Omental fat pad (tissue), 4 donors: ENCODE measurements at places on chromosomes 11 and 22.

DNA sequence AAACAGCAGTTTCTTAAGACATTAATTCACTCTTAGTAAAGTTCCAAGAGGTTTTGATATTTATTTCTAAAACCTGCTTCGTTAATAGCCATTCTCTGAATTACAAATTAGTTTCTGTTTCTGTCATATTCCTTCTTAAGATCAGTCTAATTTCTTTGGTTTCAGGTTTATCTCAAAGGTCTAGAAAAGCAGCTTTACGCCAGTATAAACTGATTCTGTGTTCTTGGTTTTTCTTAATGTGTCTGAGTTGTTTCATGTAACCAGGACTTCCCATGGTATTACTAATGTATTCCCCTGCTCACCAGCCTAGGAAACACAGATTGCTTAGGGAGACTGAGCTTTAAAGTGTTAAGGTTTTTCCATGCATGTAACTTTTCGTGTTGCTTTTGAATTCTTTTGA lies 6.8 kb upstream of the ACY3 start:
- DNase-seq: no peak

DNA sequence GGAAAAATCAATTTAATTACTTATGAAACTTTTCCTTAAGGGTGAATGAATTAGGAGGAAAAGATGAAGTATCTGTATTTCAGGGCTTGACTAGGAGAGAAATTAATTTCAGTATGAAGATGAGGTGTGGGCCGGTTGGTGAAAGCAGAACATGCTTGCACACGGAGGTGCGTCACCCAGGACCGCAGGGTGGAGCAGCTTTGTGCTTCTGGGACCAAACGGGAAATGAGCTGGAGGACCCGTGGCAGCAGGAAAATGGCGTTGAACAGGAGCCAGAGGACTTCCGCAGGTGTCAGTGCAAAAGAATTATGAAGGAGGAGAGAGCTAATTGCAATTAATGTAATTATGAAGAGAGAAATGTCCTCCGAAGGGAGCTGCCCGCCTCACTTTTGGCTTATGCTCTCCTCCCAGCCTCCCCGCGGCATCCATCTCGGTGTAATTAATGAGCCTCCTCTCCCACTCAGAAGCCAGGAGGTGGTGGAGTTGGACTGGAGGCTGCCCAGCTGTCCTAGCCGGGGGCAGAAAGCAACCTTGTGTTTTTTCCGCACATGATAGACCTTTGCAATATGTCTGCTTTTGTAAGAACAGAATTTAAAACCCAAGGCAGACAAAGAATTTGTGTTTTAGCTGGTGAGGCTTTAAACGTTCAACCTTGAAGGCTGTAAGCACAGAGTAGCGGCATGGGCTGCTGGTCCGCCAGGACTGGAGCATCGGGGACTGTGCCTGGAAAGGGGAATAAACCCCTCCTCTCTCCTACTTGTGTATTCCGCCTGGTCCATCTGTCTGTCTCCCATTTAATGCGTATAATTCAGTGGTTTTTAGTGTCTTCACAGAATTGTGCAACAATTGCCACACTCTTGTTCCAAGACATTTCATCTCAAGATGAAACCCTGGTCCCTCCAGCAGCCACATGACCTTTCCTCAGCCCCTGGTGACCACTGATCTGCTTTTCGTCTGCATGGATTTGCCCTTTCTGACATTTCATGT lies 180.6 kb downstream of the TBC1D22A start:
- no peak for DNase-seq

DNA sequence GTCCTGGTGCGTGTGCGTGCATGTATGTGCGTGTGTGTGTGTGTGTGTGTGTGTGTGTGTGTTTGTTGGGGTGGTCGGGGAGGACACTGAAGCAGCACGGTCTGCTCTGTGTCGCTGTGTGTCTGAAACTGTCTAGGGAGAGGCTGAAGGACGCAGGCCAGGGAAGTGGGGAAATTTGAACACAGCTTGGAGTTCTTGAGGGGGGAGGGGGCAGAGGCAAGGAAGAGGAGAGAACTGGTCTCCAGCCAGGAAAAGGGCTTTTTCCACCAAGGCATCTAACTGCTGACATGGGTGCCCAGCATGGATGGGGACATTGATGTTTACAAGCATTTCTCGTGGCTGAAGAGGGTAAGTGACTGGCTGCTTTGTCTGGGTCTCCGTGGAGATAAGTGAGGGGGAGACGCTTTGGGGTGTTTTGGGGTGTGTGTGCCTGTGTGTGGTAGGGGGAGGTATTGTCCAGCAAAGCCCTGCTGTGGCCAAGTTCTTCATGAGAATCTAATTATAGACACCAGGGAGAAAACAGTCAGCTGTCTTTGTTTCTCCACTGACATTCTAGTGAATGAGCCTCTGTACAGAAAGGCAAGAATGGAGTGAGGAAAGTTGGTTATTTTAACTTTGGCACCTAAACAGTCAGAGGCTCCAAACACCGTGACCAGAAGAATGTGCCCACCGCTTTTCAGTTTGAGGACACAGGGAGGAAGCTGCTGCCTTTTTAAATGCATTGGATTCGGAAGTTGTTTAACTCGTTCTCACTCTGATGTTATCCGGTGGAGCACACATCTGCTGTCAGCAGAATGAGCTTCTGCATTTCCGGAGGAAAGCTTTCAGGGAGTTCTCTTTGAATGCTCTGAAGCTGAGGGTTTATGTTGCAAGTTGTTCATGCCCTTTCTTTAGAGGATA lies 63.7 kb downstream of the PPFIBP2 start:
- DNase-seq: no peak

DNA sequence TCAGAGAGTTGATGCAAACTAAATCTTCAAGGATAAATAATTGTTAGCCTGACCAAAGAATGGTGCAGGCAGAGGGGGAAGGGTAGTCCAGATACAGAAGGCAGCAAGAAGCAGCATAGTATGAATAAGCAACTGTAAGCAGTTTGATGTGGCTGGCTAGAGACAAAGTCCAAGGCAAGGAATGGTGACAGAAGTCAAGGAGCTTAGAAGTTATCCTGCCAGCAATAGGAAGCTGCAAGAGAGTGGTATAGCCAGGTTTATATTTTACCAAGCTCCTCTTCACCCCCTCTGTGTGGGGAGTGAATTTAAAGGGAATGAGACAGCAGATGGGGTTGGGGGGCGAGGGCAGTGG lies 14.7 kb downstream of the TRIM3 start:
- DNase-seq: no peak

DNA sequence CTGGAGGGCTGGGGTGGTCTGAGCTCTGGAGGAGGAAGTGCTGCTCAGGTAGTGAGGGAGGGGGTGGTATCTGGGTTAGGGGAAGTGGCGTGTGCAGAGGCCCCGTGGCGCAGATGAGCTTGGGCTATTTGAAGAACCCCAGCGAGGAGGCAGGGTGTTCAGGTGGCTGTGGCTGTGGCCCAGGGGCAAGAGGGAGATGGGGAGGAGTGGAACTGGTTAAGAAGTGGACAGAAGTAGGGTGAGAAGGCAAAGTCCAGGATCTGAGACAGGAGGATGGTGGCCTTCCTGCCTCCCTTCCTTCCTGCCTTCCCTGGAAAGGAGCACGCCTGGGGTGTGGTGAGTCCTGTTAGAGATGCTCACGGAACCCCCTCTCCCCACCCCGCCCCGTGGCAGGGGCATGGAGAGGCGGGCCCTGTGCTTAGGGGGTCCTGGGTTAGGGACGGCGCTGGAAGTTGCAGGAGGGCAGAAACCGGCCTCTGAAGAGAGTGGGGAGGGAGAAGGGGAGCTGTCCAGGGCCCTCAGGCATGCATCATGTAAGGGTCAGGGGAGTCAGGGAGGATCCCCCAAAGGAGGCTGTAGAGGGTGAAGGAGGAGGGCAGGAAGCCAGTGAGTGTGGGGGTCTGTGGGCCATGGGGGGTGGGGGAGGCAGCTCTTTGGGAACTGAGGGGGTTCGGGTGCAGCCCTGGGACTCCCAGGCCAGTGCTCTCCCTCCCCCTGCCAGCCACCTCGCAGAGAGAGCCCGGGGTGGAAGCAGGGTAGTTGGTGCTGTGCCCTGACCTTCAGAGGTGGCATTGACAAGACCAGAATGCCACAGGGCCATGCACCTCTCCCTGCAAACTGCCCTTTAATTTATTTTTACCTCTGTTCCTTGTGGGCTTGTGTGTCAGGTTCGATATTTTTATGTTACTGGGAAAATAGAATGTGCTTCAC lies 63.7 kb upstream of the PARVG start:
- DNase-seq: no peak

GRCh38 chr11:62770778-62771143 lies 435 bp upstream of the TAF6L start:
- DNase-seq: no peak

DNA sequence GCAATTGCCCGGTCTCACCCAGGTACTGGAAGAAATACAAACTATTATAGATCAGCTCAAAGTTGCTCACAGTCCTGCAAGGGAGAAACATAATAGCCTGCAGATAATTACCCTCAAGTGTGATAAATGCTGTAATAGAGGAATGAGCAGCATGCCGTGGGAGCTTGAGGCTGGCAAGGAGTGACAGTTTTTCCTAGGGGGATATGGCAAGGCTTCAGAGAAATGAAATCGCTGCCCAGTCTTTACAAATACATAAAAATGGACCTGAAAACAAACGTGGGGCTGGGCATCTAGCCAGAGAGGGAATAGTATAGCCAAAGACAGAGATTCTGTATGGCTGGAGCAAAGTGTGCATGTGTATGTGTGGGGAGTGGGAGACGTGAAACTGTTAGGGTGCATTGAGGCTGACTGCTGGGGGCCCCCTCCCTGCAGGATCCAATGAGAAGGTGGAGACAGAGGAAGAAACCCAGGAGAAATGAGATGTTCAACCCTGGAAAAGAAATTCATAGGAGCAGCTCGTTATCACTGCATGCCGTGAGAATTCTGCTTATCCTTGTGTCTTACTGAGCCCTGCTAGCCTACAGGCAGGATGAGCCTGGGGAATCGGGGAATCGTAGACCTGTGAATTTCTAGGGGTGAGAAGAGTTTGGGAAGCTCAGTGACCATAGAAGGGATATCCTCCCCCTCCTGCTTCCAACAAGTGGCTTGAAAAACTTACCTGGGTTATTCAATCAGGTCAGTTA lies 167.0 kb downstream of the LDLRAD3 start:
- DNase-seq: no peak

- DNase-seq: no peak
Measured at GRCh38 chr11:134038897-134039470, 29.9 kb upstream of the JAM3 start.

GRCh38 chr11:26946257-26946716 lies 47.6 kb upstream of the FIBIN start:
- DNase-seq: no peak

DNA sequence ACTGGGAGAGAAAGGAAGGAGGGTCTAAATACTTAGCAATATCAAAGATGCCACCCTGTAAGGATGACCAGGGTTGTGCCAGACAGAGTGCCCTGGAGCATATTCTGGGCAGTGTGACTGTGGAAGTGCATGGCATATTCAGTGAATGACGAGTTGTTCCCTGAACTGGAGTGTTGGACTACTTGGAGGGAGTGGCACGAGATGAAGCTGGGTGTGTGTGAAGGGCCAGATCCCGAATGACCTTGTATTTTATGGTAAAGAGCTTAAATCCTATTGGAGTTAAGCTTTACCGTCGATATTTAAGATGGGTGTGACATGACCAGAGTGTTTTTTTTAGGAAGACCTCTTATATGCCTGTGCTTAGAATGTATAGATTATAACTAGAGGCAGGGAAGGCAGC lies 48.8 kb downstream of the STIM1 start:
- no peak for DNase-seq

- no peak for DNase-seq
Measured at GRCh38 chr22:46696229-46696518, 41.9 kb downstream of the CERK start.

DNA sequence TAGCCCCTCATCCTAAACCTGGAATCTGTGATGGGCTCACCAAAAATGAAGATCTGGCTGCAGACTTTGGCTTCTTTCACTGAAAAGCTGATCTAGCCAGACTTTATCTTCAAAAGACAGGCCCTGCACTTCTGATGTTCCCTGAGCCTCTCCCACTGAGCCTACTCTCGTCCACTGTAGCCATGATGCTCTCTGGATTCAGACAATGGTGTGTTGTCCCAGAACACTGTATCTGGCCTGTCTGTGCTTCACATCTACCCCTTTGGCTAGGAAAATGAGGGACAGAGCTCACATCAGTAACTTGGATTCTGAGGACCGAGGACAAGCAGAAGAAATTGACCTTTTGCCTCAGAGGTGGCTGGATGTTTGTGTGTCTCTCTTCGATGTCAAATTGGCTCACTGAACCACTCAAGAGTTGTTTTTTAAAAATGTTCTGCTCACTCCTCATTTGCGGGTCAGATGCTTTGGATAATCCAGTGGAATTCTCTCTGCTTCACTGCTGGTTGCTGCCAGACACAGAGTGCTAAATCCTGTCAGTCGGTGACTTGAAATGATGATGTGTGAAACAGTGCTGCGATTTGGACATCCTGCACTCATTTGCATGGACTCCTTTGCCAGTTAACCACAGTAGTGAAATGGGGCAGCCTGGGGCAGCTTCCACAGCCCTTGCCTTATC lies 67.5 kb downstream of the ARFGAP2 start:
- DNase-seq: no peak

DNA sequence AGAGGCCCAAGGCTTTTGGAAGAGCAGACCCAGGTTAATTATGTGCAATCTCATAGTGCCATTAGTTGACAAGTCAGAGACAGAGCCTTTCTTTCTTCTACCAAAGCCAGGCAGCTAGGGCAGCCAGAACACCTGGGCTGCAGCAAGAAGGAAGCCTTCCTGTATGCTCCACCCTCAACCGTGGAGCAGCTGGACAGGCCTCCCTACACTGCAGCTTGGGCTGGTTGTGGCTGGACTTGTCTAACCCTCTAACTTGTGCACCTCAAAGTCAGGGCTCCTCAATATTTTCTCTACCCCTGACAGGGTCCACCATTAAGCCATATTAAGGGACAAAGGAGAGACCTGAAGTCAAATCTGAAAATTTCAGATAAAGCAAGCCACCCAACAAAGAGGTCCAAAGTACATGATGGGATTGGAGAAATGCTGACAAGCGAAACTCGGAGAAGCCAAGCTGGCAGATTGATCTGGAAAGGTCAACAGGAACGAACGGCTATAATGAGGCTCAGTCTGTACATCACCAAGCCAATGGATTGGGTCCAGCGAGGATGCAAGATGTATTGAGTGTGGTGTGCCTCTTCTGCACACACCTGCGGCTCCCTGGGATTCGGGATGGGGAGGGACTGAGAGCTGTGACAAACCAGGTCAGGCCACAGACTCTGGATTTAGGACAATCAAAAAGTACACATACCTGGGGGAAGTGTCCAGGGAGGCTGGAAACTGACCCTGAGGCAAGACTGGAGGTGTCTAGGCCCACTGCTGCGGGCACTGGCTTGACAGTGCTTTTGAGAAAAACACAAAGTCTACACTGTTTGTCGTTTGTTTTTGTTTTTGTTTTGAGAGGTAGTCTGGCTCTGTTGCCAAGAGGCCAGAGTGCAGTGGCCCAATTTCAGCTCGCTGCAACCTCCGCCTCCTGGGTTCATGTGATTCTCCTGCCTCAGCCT lies 11.7 kb upstream of the SLC43A3 start:
- no peak for DNase-seq

GRCh38 chr11:119316016-119316728 lies 758 bp downstream of the MCAM start:
- no peak for DNase-seq

GRCh38 chr11:6443269-6444003 lies 2.6 kb upstream of the HPX start:
- DNase-seq: no peak

DNA sequence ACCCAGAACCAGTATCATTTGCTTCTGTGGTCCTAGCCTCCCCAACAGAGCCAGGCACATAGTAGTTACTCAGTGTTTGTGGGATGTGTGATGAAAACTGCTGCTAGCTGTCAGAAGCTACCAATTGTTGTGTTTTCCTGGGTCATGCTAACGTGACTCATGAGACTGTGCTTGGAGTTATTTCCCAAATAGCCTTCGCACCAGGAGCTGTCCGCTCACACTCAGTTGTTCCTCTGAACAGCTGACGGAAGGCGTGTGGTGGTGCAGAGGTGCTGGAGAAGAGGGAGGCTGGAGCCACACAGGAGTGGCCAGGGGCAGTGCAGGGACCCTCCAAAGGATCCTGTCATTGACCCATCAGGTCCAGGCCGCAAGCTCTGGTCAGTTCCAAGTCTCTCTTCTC lies 53.9 kb upstream of the TBCEL start:
- DNase-seq: no peak
